ENCODE measurements at places on chromosomes 1 and 21. TPM values are rescaled to one million over a fixed set of nuclear protein-coding genes. Genes with fewer than 3 reads are reported as not detected.

MNDA gene
- polyA plus RNA-seq, result 2.9 TPM

UBL4B gene
- not detected for polyA plus RNA-seq

OR6N1 gene
- polyA plus RNA-seq, result not detected

GJA4 gene
- polyA plus RNA-seq, result 35.0 TPM

SASS6 gene
- polyA plus RNA-seq, result 4.0 TPM

NUF2 gene
- 9.1 TPM for polyA plus RNA-seq

PRPF38A gene
- 44.8 TPM for polyA plus RNA-seq
